ENCODE measurements at places on chromosomes 1 and 21.
A peak's percentile ranks its signal among the peaks of the same experiment; 100 is the strongest.

DNA sequence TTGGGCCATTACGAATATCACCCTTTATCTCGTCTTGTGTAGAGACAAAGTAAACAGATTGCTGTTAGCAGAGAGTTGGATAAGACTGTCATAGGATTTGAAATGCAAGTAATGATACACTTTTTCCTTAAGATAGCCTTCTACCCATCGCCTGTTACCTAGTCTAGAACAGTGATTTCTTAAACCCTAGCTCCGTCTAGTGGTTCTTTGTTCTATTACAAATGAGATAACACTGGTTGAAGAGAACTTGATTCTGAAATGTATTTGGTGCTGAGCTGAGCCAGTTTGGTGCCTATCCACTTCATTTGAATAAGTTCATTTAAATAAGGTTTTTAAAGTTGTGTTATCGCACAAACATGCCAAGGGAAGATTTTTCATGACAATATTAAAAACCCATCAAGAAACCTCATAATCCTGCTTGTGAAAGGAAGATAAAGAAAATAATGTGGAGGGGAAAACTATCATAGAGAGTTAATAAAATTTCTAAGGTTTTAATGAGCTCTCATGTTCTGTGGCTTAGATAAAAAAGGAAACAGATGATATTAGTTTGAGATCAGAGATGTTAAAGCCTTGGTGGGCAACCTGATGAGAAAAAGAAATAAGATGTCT, 1.5 kb upstream of the KCNH1 start:
- DNase-seq, result no peak

- no peak for DNase-seq
Observed at GRCh38 chr1:218479436-218480115, 134.4 kb downstream of the TGFB2 start.

DNA sequence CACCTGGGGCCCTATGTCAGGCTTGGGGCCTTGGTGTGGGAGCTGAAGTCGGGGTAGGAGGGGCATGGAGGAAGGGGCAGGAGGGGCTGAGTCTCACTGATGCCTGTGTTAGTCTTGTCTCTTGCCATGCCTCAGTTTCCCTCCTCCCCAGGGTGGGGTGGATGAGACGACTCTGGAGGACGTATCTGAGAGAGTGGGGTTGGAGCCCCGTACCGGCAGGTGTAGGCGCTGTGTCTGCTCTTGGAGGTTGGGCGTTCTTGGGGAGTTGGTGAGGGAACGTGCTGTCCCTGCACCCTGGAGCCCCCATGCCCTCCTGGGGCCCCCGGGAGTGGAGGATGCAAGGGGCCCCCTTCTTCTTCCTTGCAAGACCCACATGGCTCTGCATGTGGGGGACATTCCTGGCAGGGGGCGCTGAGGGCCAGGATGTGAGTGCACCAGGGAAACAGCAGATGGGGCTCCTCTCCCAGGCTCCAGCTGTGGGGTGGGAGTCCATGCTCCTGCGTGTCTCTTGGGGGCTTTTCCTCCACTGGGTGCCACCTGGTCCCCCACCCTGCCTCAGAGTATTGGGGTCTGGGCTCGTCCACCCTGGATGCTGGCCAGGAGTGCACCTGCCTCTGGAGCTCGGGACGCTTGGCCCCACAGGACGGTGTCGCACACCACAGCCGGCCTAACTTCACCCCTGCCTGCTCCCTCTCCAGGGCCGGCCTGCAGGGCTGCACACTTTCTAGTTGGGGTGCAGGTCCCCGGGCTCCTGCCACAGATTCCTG, 1.4 kb upstream of the TNFRSF14 start:
- DNase-seq, result peak; percentile 70

DNA sequence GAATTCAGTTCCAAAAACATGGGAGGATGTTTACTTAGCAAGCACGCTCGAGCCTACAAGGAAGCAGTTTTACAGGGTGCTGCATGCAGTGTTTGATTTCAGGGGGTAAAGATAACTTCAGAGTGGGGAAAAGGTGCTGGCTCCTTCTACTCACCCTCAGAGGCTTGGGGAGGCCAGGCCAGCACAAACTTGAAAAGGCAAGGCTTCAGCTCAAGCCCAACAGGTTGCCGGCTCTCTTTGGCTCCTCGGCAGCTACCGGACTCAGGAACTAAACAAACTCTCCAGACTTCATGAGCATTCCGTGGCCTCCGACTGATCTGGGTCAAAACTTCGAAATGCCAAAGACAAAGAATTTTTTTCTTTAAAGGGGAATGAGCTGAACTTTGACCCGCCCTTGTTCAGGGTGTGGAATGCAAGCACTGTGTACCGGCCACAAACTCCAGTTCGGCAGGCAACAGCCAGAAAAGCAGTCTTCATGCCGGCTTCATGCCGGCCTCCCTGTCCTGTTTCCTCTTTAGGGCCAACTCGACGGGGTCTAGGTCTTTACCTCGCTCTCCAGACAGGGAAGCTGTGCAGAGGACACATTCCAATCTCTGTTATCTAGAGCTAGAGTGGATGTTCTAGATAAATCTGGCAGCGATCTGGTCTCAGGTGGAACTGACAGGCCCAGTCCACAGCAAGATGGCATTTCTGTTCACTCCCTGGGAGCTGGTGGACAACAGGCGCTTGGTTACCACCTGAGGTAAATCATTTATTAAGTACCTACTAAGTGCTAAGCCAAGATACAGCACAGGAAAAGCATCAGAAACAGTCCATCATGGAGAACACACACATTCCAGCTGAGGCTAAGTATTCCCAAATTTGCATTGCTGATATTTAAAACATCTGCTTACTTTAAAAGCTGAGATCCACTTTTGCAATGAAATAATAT, 75.0 kb downstream of the CD46 start:
- DNase-seq, result no peak

- DNase-seq, result no peak
Observed at GRCh38 chr1:41837691-41838090, 81.0 kb downstream of the HIVEP3 start.

DNA sequence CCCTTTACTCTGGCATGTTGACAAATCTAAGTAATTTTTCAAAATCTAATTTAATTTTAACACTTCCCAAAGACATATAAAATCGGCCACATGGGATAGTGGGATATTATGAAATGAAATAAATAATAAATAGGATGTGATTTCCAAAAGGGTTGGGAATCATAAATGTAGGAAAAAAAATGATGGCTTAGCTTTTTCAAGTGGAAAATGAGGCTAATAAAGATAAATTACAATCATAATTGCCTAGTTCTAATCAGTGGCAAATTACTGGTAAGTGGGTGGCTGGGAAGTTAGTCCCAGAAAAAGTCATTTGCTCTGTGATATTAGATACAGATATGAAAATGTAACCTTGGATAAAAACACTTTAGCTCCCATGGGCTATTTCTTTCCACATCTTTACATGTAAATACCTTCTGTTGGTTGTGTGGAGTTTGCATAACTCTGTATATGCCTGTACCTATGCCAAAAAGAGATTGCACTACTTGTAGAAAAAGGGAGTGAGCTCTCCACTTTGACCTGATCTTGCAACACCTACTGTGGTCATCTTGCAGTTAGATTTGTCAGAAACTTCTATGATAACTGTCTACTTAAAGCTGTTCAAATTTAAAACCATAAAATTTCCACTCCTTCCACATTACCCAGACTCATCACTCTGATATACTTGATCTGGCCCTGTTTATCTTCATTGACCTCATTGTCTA, 284.6 kb upstream of the KAZN start:
- DNase-seq, result no peak

DNA sequence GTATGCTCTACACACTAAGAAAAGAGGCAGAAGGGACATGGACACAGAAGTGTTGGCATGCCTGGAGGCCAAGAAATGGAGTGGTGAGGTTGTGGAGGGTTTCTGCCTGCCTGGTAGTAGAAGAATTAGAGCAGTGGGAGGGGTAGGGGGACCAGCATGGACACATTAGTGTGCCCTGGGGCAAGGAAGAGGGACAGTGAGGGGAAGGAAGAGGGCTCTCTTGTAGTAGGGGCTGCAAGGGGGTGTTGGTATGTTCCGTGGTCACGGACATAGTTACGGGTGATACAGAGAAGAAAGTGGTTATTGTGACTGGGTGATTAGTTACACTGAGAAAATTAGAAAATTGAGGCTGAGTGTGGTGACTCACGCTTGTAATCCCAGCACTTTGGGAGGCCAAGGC, 23.3 kb downstream of the LEMD1 start:
- no peak for DNase-seq

- DNase-seq, result no peak
Observed at GRCh38 chr1:201460814-201461644, 8.0 kb downstream of the PHLDA3 start.

- no peak for DNase-seq
Observed at GRCh38 chr1:54332781-54333585, 73.2 kb downstream of the SSBP3 start.

GRCh38 chr1:43776043-43776761, 68.9 kb downstream of the ST3GAL3 start:
- DNase-seq, result no peak

GRCh38 chr1:21326861-21327344, 36.6 kb upstream of the ECE1 start:
- no peak for DNase-seq

GRCh38 chr1:154330669-154331068, 5.3 kb downstream of the ATP8B2 start:
- no peak for DNase-seq

DNA sequence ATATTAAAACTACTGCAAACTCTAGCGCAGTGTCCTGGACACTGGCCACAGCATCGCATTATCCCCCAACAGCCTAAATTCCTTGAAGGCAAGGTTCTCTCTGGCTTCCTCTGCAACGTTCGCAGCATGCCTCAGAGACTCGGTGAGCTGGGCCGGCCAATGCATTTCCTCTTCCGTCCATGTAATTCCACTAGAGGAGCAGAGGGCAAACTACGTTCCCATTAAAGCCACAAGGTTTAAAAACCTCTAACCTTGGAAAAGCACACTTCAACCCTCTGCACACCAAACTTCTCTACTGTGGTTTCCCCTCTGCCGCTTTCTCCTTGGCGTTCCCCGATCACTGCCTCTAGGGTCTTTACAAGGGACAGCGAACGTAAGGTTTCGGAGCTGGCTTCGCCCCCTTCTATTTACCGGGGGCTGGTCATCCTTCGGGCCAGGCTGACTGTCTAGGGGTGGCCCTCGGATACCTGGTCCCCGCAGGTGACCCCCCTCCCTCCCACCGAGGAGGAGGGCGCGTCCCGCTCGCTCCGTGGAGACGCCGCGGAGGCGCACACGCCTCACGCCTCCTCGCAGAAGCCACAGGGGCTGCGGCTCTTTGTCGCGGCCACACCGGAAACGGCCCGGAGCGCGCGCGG, 456 bp upstream of the SMYD2 start:
- no peak for DNase-seq

- DNase-seq, result no peak
Observed at GRCh38 chr1:230910755-230911117, 42.4 kb upstream of the C1orf198 start.

- no peak for DNase-seq
Observed at GRCh38 chr1:226002667-226003501, 3.7 kb upstream of the SDE2 start.

DNA sequence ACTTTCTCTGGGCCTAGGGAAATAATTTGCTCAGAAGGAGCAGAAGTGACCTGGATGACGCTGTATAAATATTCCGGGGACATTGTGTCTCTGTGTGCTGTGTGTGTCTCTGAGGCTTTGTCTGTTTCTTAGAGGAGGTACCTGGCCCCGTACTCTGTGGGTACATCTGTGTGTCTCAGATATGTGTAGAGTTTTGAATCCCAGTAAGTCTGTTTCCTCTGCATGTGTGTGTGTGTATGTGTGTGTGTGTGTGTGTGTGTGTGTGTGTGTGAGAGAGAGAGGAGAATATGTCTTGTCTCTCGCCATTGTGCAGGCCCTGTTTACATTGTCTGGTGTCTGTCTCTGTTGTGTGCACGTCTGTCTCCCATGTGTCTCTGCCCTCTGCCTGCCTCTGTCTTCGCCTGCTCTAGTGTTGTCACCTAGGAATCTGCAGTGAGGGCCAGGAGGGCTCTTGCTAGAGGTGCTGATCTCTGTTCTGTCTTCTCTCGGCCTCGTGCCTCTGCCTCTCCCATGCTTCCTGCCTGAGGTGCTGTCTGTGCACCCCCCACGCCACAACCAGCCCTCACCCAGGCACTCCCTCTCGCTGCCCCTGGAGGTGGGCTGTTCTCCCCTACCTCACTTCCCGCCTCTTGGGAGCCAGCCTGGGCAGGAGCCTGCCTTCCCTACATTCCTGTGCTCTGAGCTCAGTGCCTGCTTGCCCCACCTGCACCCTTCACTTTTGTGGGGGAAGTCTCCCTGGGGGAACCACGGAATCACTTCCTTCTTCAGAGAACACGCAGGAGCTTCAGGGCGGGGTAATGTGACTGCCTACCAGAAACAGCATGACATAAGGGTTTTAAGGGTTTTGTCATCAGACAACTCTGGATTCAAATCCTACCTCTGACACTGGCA, 5.9 kb downstream of the MAP7D1 start:
- DNase-seq, result peak; percentile 66

DNA sequence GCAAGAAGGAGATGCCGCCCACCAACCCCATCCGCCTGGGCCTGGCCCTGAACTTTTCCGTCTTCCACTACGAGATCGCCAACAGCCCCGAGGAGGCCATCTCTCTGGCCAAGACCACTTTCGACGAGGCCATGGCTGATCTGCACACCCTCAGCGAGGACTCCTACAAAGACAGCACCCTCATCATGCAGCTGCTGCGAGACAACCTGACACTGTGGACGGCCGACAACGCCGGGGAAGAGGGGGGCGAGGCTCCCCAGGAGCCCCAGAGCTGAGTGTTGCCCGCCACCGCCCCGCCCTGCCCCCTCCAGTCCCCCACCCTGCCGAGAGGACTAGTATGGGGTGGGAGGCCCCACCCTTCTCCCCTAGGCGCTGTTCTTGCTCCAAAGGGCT, 732 bp downstream of the SFN start:
- DNase-seq, result no peak

DNA sequence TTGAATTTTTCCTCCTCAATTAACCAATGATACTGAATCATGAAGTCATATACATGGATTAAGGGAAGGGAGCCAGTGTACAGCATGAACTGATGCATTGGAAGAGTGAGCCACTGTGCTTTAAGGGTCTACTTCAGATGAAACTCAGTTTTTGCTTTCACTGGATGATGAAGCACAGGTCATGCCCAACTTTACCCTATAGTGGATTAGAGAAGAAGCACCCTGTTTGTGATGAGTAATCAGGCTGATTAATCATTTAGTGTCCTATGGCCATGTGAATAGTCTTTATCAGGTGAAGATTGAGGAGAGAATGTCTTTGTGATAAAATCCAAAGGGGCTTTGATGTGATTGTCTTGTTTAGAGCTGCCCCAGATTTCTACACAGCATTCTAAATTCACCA, 24.7 kb upstream of the LAMC1 start:
- no peak for DNase-seq

DNA sequence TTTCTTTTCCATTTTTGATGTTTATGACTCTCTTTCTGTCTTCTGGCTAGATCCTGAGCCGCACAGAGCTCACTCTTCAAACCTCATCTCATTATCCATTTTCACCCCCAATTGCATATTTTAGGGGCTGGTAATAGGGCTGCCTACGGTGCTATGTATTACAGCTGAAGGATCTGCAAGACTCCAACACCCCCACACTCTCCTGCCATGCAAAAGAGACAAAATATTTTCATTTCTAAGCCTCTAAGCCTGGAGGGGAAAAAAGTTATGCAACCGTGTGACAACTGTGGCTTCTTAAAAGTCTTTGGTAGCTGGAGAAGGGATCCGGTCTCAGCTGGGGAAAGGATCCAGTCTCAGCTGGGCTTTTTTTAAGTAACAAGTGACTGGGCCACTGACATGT, 311.6 kb downstream of the NPHP4 start:
- DNase-seq, result no peak

- DNase-seq, result no peak
Observed at GRCh38 chr21:46145840-46146691, 9.3 kb downstream of the FTCD start.

GRCh38 chr1:2125350-2126211, 69.0 kb downstream of the FAAP20 start:
- no peak for DNase-seq

GRCh38 chr1:245835386-245835785, 671.7 kb downstream of the SMYD3 start:
- DNase-seq, result no peak
